ENCODE measurements at places on chromosomes 13 and 19. TPM values are rescaled to one million over a fixed set of nuclear protein-coding genes. Genes with fewer than 3 reads are reported as not detected.
A peak's percentile ranks its signal among the peaks of the same experiment; 100 is the strongest.

DNA sequence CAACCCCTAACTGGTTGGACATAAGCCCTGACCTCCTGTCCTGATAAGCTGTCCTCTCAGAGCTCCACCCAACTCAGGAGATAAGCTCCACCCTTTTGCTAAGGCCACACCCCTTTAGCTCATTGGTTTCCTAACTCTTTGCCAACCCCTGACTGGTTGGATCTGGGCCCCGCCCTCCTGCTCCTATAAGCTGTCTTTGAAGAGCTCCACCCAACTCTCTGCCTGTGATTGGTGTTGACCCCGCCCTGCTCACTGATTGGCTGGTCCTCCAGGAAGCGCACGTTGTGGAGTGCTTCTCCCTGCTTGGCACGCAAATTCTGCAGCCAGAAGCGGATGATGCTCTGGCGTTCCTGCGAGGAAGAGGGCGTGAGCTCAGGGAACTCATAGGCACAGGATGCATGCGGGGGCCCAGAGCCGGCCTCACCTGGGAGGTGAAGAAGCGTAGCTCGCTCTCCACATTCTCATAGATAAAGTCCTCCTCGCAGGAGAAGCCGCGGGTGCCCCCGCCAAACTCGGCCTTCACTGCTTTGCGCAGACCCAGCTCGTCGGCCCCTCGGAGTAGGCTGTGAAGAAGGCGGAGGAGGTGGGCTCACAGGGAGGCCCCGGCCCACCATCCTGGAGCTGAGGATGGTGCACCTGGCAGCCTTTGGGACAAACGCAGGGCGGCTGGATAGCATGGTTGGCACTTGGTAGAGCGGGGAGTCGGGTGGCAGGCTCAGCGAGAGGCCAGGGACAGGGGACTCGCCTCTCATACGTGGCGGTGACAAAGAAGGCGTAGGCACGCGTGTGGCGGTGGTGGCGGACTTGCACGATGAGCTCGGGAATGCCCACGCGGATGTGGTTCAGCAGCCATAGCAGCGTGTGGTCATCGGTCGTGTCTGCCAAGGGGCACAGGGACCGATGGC lies 1.7 kb downstream of the ANO8 start:
- DNase-seq = no peak

DNA sequence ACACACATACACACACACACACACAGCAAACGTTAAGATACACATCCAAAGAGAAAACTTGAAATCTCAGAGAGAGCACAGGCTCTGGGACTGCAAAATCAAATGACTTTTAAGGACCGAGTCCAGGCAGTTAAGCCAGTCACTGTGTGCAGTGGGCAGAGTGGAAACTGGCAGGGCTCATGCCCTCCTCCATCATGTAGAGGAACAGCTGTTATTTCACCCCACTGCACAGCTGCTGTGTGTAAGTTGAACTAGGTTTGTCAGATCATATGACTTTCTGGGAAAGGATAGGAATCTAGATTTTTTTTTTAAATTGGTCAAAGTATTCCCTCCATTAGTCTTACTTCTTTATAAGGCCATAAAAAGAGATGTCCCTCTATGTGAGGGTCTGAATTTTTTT lies 1002.1 kb downstream of the UQCRFS1 start:
- peak; percentile 17 for DNase-seq

DNA sequence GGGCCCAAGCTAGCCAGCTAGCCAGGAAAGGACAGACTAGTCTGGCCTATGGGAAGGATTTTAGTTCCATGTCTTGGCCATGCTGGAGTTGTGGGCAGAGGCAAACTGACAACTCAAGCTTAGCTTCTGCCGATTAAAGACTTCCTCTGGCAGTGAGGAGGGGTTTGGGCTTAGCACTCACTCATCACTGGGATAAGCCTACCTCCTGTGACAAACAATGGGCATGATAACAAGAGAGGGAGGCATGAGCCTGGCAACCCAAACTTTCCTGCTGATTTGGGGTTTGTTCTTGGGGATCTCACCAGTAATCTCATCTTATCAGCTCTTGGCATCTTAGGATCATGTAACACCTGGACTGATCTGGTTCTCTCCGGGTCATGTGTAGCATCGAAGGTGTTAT lies 83.6 kb downstream of the KL start:
- DNase-seq = no peak

GRCh38 chr19:57803265-57803593 lies 11.5 kb downstream of the ZNF552 start:
- no peak for DNase-seq

DNA sequence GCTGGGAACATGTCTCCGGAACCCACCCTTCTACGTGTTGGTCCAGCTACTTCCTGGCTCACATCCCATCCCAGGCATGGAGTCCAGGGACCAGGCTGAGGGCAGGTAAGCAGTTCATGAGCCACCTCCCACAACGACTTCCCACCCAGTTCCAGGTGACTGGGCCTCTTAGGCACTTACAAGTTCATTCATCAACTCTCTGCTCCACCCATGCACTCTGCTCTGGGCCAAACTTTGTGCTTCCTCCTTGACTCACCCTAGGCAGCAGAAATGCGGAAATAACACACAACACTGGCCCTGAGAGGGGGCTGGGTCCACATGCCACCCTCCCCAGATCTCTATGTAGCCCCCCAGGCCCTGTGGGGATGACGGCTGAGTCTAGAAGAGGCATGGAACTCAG lies 20.5 kb downstream of the IQCN start:
- no peak for DNase-seq

DNA sequence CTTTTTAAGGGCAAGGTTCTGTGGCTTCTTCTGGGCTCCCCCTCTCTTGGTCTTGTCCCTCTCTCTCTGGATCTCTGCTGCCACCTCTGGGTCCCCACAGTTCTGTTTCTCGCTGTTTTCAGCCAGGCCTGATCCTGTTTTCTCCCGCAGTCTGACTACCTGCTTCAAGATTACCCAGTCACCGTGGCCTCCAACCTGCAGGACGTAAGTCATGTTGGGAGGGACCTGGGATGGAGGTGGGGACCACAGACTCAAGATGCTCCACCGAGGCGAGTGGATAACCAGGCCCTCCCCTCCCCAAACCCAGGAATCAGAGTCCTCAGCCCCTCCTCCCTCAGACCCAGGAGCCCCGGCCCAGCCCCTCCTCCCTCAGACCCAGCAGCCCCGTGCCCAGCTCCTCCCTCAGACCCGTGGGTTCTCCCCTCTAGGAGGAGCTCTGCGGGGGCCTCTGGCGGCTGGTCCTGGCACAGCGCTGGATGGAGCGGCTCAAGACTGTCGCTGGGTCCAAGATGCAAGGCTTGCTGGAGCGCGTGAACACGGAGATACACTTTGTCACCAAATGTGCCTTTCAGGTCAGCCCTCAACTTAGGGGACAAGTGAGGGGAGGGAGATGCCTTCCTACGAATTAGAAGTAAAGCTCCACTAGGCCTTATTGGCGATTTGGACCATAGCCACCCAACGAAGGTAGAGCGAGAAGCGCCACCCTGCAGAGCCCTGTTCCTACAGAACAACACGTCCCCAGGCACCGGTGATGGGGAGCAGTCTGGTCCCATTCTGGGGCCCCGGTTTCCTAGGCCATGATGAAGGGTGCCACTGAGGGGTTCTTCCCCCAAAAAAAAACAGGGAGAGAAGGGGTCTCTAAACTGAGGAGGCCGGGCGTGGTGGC lies 2.2 kb downstream of the FLT3LG start:
- DNase-seq = no peak

DNA sequence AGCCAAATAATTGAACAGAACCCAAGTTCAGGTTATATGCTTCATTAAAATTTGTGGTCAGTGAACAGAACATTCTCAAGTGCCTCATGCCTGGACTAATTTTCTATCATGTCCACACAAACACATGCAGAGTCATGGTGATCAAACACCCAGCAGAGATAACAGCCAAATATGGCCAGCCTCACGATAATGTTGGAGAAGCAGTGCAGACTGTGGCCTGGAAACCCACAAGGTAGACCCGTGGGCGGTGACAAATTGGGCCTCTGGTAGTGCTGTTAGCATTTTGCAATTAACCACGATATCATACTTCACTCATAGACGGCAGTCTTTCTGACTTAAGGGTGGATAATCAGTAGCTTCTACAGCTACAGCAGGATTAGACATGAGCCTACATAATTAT lies 35.0 kb upstream of the VWA8 start:
- no peak for DNase-seq

DNA sequence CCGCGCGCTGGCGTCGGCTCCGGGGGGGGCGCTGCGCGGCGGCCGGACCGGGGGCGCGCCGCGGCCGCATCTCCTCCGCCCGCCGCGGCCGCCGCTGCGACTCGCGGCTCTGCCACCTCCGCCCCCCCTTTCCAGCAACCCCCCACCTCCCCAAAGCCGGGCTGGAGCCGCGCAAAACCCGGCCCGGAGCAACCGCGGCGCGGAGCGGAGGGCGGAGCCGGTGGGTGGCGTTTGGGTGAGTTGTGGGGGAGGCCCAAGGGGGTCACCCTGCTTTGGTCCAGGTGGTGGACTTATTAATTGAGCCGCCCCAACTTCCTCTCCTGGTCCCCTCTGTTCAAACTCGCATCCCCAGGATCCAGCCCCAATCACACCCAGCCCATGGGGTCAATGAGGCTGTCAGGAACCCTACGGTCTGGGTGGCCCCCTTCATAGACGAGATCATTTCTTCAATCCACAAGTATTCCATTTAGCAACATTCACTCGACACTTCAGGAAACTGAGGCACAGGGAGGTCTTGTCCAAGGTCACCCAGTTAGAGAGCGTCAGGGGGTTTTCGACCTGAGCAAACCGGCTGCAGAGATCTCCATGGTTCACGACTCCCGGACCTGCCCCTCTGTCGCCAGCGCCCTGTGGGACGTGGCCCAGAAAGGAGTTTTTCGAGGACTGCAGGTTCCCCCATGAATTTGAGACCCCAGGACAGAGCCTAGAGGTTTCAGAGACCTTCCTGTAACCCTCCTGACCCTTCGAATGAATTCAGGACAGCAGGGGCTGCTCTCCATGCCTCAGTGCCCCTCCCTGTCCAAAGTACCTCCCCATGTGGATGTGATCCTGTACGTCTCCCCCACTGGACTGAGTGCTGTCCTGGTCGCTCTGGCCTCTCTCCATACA lies 22.4 kb upstream of the SEMA6B start:
- DNase-seq = no peak

- peak; percentile 40 for DNase-seq
Measured at GRCh38 chr13:42760951-42761350, 20.4 kb upstream of the FAM216B start.

TMEM86B gene
- polyA plus RNA-seq = 2.8 TPM

POSTN gene
- 1,932 TPM for polyA plus RNA-seq

CDC42EP5 gene
- polyA plus RNA-seq = 29.2 TPM

LIM2 gene
- polyA plus RNA-seq = not detected

SMIM44 gene
- polyA plus RNA-seq = not detected
